GF-D8 (cell line): ENCODE measurements at places on chromosomes 1 and 21.

DNA sequence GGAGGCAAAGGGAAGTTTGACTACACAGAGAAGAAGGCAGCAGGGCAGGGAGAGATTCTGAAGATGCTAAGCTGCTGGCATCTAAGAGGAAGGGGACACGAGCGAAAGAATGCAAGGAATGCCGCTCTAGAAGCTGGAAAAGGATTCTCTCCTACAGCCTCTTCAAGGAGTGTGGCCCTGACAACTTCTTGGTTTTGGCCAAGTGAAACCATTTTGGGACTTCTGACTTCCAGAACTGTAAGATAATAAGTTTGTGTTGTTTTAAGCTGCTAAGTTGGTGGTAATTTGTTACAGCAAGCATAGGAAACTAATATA is 28.5 kb downstream of the MGST3 start:
- no peak for DNase-seq

DNA sequence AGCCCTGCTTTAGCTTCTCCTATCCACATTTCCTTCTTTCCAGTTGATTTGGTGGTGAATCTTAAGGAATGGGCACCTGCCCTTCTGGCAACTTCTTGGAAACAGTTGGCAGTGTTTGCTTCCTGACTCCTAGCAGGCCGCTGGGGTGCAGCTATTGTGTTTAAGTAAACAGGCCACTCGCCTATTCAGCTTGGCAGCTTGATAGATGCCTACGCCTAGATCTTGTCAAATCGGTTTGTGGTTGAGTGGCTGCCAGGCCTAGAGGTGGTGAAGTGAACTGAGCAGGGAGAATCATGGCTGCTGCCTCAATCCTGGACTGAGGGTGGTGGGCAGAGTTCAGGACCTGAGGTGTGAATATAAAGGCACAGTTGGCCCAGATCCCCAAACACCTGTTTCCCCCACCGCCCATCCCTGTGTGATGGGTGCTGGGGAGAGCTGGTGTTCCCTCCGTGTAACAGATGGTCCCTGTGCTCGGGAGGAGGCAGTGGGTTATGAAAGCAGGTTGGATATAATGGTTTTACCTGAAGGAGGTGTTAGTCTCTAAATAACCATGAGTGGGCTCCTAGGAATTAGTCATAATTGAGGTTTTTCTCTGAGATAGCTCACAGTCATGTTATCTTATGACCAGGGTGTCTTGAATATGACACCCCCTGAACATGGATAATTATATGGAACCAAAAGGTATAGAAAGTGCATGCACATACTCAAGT is 940 bp upstream of the PLA2G2C start:
- no peak for DNase-seq

DNA sequence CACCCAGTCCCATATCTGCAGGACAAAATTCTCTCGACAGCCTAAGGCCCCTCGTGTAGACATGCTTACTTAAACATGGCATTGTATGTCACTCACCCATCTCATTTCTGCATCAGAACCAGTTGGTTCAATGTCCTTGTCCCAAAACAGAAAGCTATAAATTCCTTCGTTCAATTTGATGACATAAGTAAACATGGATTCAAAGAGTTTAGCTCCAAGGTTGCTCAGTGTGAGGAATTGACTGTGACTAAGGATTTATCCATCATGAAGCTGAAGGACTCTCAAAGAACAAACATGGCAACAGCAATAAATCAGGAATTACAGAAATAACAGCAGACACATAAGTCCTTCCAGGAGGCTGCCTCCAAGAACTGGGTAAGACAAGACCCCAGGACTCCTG is 237.2 kb downstream of the TOMM20 start:
- DNase-seq: no peak

DNA sequence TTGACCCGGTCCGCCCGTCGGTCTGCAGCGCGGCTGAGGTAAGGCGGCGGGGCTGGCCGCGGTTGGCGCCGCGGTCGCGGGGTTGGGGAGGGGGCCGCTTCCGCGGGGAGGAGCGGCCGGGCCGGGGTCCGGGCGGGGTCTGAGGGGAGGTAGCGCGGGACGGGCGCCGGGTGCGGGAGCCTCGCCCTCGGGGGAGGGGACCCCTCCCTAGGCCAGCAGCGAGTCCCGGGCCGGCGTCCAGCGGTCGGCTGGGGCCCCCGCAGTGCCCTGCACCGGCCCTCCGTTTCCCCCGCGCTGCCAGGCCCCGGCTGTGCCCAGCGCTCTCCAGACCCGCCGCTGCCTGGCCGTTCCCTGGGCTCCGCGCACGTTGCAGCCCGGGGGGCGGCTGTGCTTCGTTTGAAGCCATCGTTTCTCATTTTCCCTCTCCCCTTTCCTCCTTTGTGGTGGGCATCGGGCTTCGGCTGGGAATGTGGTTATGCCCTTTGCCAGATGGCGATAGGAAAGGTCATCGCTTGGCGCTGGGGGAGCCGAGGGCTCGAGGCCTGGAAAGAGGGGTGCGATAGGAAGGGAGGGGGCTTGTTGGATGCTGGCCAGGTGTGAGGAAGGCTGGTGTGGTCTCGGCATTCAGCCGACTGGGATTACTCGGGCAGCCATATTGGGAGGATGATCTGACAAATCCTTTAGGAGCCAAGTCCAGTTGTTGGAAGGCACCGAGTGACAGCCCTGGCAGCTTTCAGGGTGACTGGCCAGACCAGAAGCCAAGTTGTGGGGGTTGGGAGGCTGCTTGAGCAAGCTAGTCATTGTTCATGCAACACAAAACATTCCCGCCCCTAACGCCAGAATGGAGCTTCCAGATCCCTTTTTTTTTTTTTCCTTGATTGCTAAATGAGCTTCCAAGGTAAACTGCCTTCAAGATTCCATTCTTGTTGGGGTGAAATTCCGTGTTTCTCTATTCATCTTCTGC is 753 bp downstream of the KIF1B start:
- no peak for DNase-seq

- no peak for DNase-seq
Measured at GRCh38 chr1:90710579-90711536, 6.2 kb downstream of the BARHL2 start.

GRCh38 chr1:39988618-39989343 is 33.8 kb downstream of the MFSD2A start:
- no peak for DNase-seq

- no peak for DNase-seq
Measured at GRCh38 chr1:85579622-85580021, 939 bp upstream of the CCN1 start.

DNA sequence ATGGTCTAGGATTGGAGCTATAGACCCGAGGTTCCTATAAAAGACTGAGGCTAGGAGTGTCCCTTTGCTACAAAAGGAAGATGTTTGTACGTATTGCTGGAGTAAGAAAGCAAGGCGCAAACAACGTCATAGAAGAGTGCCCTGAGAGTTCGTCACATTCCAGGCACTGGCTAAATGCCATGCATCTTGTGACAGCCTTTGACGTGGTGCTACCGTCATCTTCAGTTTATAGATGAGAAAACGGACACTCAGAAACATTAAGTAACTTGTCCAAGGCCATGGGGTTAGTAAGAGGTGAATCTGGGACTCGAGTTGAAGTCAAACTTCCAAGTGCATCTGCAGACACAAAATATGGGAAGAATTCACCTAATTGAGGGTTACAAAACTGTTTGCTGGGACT is 104.2 kb upstream of the SLC45A1 start:
- DNase-seq: no peak

DNA sequence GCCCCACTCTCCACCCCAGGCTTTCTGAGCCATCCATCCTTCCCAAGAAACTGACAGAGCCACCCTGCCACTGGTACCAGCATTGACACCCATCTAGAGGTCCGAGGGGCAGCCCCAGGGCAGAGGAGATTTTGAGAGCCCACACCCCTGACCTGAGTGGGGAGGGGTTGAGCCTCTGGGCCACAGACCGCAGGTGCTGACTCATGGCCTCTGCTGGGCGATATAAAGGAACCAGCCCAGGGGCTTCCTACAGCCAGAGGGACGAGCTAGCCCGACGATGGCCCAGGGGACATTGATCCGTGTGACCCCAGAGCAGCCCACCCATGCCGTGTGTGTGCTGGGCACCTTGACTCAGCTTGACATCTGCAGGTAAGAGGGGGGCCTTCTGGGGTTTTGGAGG is at the start of gene PADI4:
Gene PADI4, plus strand, starts transcription at position 252 of the 400 bp plus-strand sequence. Its CDS starts 26 bp downstream, at position 278.
- no peak for DNase-seq

DNA sequence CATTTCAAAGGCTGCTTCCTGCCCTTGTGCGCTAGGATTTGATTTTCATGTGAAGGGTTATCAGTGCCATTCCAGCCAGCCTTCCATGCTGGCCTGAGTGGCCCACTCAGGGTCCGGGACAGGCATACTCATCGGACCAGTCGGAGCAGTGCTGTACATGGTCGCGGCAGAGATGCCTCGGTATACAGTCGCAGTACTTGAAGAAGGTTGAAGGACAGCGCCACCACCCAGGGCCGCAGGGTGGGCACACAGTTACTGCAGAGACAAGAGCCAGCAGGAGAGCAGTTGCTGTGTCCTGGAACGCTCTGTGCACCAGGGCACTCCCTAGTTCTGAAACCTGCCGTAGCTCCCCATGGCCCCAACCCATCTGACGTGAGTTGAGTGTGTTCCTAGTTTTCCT is 9.1 kb downstream of the LDLRAD1 start:
- no peak for DNase-seq

DNA sequence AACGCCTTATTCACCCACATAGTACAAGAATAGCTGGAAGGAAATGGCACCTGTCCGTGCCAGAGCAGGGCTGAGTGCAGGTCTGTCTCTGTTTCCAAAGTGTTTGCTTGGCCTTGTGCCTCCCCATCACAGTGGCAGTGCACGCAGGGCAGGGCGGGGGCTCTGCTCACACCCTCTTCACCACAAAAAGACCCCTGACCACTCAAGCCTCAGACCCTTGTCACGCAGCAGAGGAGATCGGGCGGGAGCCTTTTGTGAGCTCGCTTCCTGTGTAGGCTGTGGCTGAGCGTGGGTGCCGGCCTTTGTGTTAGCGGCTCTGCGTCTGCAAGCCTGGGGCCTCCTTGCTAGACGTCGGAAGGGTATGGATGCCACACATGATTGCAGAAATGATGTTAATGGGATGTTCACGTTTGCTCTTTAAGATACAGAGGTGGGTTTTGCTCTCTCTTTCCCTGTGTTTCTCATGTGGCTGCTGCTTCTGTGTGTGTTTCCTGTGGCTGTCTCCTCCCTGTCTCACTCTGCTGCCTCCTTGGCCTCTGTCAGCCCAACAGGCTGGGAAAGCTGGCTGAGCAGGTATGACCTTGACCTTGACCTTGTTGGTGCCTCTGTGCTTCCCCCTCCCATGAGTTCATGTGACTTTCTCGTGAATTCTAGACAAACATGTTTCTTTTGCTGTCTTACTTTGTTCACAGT is 45.4 kb downstream of the S100B start:
- no peak for DNase-seq

- DNase-seq: no peak
Measured at GRCh38 chr1:151680826-151681225, 35.8 kb downstream of the CELF3 start.

- no peak for DNase-seq
Measured at GRCh38 chr1:41811051-41811795, 107.5 kb downstream of the HIVEP3 start.

DNA sequence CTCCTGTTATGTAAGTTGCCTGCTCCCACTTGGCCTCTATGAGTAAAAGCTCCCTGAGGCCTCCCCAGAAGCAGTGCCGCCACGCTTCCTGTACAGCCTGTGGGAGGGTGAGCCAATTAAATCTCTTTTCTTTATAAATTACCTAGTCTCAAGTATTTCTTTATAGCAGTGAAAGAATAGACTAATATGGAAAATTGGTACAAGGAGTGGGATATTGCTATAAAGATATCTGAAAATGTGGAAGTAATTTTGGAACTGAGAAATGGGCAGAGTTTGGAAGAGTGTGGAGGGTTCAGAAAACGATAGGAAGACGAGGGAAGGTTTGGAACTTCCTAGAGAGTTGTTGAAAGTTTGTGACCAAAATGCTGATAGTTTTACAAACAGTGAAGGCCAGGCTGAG is 572.3 kb downstream of the MATN1 start:
- no peak for DNase-seq

DNA sequence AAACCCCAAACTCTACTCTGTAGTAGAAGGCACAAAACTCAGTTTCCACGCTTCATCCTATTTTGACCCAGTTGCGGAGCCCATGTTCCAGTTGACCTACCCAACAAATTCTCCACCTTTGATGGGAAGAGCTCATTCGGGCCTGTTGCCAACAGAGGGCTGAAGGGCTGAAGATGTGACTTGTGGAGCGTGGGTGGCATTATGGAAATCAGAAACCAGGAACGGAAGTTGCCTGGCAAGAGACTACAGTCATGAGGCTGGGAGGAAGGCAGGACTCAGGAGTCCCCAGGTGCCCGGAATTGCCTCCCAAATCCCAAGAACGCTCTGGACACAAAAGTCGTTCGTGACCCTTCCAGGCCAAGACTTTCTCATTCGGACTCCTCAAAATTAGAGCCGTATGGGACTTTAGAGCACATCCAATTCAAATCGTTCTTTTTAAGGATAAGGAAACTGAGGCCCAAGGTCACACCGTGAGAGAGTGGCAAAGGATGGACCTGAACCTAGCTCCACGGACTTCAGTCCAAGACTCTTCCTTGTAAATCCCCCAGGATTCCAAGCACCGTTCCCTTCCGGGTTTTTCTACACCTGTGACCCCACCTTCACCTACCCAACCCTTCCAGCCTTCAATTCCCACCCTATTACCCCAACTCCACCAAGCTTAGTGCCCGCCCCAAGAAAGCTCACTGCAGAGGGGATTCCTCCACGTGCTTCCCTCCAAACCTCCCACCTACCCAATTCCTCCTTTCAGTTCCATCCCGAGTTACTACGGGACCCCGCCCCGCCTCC is 739 bp downstream of the SMG5 start:
- DNase-seq: no peak

DNA sequence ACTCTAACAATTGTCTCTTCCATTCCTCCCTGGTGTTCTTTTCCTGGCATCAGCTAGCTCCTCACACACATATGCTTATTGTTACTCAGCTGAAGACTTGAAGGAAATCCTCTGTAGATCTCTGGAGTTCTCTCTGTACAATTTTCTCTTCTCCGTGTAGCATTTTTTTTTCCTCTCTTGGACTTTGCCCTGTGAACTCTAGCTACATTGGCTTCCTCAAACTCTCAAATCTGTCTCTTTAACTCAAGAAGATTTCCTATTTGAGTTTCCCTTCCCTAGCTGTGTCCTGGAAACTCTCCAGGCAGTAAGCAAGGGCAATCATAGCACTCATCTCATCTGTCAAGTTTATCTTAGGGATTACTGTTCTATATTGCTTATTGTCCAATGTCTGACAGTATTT is 4.3 kb upstream of the MIA3 start:
- no peak for DNase-seq

- DNase-seq: no peak
Measured at GRCh38 chr1:197965132-197965840, 48.1 kb downstream of the LHX9 start.

GRCh38 chr1:118042501-118042900 is 113.0 kb downstream of the WDR3 start:
- DNase-seq: no peak

DNA sequence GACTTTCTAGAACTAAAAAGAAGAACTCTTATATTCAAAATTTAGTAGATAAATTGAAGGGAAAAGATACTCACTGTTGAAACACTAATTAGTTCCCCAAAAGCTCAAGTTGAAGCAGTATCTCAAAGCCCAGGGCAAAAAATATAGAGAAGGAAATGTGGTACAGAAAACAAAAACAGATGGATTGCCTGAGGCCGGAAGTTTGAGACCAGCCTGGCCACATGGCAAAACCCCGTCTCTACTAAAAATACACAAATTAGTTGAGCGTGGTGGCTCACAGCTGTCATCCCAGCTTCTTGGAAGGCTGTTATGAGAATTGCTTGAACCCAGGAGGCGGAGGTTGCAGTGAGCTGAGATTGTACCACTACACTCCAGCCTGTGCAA is 36.0 kb downstream of the FAM177B start:
- DNase-seq: peak; percentile 82

- no peak for DNase-seq
Measured at GRCh38 chr21:26810676-26811415, 34.4 kb downstream of the ADAMTS1 start.
